ENCODE measurements at places on chromosomes 7 and 10. TPM values are rescaled to one million over a fixed set of nuclear protein-coding genes. Genes with fewer than 3 reads are reported as not detected.
A peak's percentile ranks its signal among the peaks of the same experiment; 100 is the strongest.

Gene H2BK1
- total RNA-seq = not detected

DNA sequence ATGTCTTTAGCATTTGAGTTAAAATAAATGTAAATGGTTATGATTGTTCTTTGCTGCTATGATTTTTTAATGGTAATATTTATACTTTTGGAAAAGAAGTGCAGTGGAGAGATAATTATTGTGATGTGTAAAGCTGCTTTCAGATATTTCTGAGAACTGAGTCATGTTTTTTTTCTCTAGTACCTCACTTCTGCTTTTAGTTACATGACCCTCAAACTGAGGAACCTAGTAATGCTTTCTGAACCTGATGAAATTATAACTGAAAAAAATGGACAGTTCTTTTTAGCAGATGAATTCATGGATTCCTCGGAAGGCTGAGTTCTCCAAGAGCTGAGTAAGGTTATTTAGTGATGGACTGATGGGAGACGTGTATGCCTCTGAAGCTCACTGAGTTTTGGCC, 167.8 kb downstream of the CDCA7L start:
- DNase-seq = no peak

- DNase-seq = peak; percentile 50
Measured at GRCh38 chr7:99837649-99838361, 10.0 kb downstream of the CYP3A43 start.

DNA sequence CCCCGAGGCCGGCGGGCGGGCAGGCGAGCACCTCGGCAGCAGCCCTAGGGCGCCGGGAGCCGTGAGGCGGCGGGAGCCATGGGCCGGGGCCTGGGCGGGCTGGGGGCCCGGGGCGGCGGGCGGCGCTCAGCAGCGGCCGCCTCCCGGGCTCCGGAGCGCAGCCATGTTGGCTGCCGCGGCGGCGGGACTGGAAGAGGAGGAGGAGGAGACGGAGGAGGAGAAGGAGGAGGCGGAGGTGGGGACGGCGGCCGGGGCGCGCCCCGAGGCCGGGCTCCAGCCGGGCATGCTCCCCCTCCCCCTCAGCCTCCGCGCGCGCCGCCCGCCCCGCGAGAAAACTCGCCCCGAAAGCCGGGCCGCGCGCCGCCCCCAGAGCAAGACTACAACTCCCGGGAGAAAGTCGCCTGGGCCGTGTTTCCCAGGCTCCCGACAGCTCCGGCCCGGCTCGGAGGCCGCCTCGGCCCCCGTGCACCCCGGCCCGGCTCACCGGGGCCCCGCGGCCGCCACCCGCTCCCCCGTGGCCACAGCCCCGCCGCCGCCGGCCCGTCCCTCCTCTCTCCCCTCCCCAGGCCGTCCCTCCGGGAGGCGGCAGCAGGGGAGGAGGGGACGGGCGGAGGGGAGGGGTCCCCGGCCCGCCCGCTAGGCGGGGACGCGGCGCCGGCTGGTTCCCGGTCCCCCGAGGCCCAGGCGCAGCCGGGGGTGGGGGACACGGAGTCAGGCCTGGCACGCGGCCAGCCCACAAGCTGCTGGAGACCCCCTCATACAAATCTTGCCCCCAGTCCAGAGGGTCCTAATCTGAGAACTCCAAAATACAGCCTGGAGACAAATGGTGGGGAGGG, at the start of gene DLG5:
Gene DLG5, minus strand, starts transcription at position 190 of the 836 bp plus-strand sequence. CDS start 235 bp downstream, outside the sequence.
- no peak for DNase-seq

GRCh38 chr7:4265066-4265465, 417.0 kb upstream of the FOXK1 start:
- no peak for DNase-seq

DNA sequence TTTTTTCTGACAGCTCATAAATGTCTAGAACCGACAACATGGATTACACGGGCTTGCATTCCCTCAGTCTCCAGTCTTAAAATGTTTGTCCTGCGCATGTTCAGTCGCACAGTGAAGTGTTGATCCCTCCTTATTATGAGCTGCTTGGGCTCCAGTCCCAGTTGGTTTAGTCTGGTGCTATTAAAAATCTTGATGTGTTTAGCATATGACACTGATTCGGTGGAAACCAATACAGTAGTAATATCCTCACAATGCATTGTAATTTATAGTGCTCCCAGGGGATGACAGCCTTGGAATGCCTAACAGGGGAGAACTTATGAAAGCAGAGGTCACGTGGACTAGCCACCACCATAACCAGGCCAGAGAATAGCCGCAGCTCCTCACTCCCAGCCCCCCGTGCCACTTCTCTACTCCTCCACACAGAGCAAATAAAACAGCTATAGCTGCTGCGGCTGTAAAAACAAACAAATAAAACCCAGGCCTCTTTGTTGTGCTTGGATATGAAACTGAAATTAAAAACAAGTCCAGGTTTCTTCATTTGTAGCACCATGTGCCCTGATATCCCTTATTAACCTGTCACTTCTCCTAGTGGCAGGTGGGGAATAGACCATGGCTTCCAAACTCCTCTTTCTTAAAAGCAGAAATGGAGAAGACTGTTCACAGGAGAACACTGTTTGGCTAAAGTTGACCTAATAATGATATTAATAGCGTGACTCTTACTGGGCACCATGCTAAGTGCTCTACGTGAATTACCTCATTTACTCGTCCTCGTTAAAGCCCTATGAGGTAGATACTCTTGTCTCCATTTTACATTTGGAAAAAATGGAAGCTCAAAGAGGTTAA, 7.7 kb downstream of the DPCD start:
- no peak for DNase-seq

GRCh38 chr10:90858461-90858968, 676 bp upstream of the HTR7 start:
- no peak for DNase-seq

- DNase-seq = no peak
Measured at GRCh38 chr10:10745291-10745690, 272.4 kb upstream of the CELF2 start.

DNA sequence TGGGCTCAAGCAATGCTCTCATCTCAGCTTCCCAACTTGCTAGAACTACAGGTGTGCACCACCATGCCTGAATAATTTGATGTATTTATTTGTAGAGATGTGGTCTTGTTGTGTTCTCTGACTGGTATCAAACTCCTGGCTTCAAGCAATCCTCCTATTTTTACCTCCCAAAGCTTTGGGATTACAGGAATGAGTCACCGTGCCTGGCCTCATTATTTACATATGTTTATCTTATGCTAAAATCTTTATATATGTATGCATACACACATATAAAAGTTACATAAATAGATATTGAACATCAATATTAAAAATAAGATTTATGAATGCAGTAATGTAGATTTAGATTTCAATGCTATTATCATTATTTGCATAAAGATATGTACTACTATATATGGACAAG, 1634.5 kb upstream of the LRRTM3 start:
- DNase-seq = no peak

- no peak for DNase-seq
Measured at GRCh38 chr10:32347363-32348022, 535 bp upstream of the EPC1 start.

GRCh38 chr10:3455385-3456334, 283.1 kb upstream of the PITRM1 start:
- no peak for DNase-seq

DNA sequence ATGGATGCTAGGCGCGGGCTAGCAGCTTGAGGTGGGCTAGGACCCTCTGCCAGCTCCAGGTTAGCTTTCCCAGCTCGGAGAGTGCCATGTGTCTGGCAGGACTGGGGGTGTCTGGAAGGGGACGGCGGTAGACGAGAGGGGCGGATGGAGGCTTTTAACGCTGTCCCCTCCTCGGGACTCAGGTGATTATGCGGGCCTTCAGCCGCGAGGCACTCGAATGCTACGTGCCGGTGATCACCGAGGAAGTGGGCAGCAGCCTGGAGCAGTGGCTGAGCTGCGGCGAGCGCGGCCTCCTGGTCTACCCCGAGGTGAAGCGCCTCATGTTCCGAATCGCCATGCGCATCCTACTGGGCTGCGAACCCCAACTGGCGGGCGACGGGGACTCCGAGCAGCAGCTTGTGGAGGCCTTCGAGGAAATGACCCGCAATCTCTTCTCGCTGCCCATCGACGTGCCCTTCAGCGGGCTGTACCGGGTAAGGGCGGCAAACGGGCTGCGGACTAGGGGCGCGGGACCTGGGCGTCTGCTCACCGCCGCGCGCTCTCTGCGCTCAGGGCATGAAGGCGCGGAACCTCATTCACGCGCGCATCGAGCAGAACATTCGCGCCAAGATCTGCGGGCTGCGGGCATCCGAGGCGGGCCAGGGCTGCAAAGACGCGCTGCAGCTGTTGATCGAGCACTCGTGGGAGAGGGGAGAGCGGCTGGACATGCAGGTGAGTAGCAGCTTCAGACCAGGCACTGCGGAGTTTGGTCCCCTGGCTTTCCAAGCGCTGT, 1.1 kb downstream of the CYP26A1 start:
- DNase-seq = no peak

- no peak for DNase-seq
Measured at GRCh38 chr7:43671521-43671920, 57.8 kb downstream of the COA1 start.

- no peak for DNase-seq
Measured at GRCh38 chr10:125085258-125086054, 74.9 kb downstream of the CTBP2 start.

Data from bronchial epithelial cell (primary cell).